Omental fat pad (tissue), 4 donors: ENCODE measurements at places on chromosomes 1 and 21.

GRCh38 chr1:242542271-242542670 is 17.8 kb upstream of the PLD5 start:
- no peak for DNase-seq

DNA sequence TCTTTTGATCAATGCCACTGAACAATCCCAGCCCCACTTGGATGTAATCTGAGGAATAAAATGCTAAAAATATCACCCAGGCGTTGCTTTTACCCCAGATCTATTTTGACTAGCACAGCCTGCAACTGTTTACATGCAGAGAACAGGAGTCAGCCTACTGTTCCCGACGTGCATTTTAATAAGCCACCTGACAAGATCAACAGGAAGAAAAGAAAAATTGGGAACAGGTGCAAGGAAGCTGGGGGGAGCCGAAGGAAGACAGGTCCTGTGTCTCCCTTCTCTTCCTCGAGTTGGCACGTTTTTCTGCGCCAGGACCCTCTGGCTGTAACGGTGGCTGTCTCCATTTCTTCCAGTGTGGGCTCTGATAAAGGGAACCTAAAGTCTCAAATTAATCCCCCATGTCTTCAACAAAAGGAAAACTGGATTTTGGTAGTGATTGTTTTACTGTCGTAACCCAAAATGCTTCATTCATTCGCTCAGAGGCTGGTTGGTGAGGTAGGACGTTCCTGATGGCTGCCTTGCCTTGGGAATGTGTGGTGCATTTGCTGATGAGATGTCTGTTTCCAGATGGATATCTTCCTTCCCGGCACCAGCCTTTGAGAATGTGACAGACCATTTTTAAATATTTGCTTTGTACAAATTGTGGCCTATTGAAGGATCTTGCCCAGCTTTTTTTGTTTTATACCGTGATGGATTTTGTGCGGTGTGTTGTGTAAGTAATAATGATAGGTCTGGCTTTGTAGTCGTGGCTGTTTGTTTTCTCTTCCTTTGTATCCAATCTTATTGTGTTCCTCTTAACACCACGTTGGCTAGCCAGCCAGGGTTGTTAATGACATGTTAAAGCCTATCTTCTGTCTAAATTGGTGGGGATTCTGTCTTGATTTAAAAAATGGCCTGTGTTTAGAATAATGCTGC is 117.5 kb downstream of the C1orf21 start:
- no peak for DNase-seq

DNA sequence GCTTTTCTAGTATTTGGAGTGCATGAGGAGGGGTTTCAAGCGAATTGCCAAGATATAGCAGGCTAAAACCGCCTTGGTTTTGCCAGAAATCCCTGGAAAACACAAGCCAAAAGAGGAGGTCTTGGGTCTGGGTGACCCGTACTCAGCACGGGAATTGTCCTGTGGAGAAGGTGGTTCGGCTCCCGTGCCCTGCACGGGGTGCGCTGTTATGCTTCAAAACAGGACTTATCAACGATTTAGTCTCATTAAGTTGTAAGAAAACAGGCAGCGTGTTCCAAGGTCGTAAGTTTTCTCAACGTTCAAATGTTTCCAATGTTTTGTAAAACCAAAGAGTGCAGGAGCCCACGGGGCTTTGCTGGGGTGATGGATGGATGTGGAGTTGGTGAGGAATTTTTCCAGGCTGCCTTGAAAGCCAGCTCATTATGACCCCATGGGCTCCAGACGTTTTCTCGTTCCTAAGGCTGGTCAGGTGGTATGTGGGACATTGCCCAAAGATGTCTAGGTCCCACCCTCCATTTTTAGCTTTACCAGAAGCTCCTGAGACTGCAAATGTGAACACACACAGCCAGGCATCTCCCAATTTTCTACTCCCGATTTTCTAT is 75.4 kb upstream of the CLDN14 start:
- no peak for DNase-seq

GRCh38 chr1:55061000-55061705 is 21.8 kb downstream of the PCSK9 start:
- DNase-seq, result no peak

DNA sequence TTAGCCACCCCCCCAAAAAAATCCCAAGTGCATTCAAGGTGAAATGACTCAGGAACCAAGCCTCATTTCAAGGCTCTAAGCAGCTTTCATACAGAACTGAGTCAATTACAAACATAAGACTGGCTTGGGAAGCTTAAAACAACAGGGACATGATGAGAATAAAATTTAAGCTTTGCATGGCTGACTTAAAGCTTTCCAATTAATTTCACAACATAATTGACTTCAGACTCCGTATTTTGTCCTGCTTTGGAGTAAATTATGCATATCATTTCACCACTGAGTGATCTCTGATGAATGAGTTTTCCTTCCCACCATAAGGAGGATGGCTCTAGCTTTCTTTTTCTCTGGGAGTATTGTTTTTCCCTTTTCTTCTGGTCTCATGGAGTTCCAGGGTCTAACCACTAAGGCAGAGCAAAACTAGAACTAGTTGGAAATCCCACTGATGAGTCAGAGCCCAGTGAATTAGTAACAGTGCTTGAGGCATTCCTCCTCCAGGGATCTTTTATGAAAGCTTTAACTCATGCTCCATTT is 72.8 kb downstream of the XCL2 start:
- no peak for DNase-seq

DNA sequence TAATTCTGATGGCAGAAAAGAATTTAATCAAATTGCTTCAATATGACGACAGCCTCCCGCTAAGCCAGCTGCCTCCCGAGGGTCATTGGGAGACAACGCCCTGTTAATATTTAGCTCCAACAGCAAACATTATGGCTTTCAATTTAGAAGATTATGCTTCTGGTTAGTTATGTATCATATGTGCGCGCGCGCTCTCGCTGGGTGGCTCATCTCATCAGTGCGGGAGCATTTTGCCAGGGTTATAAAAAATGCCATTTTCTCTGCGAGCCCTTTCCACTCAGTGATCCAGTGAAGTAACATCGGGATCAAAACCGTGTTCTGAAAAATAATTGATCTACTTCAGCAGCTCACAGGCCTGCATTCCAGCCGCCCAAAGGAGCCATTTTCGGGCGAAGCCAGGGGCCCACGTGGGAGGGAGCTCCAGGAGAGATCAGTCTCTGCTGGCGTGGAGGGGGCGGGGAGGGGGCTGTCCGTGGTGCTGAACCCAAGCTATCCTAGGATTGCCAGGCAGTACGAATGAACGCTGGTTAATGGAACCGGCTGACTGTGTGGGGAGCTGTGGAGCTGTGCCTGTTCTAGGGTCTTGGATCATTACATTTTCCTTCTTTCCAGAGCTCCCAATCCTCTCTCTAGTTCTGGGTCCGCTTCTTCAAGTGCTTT is 219.1 kb upstream of the ZC3H12A start:
- DNase-seq, result no peak

DNA sequence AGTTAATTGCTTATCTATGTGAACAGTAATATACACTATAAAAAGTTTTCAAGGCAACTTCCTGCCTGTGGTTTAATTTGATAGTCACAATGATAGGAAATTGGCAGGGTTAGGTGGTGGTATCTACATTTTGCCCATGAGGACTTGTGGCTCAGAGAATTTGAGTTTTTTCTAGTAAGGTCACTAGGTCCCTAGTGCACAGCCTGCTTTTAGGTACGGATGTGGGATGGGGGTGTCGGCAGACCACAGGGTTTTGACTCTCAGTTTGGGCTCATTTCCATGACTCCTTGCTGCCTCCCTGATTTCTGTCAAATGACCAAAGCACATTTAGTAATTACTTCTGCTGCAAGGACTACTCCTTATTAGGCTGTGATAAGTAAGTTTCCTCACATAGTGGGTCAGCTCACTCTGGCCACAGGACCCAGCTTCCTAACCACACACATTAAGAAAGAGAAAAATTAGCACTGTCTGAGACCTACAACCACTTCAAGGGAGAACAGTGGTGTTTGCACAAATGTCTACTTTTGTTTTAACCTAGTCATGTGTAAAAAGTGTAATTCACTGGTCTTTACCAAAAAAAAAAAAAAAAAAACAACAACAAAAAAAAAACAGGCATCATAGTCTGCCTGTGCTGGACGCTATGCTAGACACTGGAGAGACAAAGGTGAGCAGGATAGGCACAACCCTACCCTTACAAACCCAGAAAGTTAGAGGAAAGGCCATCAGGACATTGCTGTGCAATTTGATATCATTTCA is 43.7 kb downstream of the MRPL39 start:
- no peak for DNase-seq

DNA sequence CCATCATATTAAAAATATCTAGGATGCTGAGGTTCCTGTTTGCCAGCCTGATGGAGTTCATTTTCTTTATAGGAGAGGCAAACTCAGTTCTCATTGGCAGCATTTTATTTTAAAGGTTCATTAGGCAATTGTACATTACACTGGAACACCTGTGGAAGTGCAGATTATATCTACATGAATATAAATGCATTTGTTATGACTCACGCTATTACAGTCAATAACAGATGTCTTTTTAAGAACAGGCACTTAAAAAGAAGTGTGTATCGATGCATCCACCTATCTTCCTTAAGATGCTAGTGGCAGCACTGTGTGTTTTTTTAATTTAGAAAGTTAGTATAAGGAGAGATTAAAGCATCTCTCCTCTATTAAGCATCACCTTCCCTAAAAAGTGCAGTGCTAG is 276.5 kb downstream of the PRDM2 start:
- no peak for DNase-seq

DNA sequence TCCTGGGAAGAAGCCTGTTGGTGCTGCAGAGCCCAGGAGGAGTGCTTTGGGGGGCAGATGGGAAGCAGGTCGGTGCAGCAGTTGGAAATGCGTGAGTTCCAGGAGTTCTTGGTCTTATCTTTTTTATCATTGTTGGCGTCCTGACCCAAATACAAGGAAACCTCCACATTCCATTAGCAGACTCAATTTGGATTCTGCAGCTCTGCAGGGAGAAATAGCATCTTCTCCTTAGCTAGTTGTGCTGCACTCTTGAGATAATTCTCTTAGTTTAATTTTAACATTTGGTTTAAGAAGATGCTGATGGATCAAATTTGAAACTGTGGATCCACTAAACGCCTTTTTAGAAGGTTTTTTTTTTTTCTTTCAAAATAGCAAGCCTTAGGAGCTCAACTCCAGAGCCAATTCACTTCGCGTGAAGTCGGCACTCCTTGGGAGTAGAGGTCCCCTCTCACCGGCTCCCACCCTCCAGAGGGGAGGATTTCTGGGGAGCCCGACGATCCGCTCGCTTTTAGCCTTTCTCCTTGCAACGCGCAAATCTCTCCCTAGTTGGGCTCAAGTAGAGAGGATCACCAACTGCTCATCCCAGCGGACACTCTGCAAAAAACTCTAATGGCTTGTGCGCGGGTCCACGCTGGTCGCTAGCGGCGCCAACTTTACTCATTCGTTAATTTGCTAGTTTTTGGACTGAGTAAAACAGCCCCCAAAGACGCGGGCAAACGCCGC is 1.3 kb downstream of the PLD5 start:
- no peak for DNase-seq

DNA sequence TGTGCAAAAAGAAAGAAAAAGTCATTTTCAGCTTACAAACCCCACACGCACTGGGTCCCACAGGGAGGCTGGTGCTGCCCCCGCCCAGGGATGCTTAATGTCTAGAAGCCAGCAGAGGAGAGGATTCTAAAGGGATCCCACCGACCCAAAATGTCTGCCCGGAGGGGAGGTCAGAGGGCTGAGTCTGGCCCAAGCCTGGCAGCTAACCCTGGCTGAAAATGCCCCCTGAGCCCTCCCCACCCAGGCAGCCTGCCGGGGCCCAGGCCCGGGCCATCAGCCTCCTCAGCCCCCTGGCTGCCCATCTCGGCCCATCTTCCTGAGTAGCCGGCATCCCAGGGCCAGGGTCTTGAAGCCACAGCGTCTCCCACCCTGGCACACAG is 33.5 kb downstream of the ACOT7 start:
- DNase-seq, result no peak

GRCh38 chr1:154988058-154988954 is 5.1 kb upstream of the LENEP start:
- DNase-seq, result no peak

DNA sequence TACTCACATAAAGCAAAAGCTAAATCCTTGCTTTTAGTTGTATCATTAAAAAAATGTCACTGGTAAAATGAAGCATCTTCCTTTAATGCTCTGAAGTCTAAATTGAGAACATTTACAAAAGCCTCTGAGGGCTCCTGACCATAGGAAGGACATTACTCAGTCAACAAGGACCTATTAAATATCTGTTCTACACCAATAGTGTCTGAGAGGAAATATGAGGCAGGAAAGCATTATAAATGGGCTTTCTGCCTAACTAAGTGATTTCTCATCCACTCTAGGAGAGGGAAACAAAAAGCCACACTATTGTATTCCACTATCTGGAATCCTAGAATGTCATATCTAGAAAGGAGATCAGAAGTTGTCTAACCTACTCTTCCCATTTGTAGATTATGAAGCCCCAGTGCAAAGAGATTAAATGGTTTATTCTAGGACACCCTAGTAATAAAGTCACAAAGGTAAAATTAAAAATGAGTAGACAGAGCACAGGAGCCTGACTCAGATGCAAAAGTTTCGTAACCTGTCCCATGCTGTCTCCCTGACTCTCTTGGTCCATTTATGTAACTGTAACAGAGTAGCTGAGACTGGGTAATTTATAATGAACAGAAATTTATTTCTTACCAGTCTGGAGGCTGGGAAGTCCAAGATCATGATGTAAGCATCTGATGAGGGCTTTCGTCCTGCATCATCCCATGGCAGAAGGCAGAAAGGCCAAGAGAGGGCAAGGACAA is 17.6 kb downstream of the RGS1 start:
- DNase-seq, result no peak

- DNase-seq, result no peak
Measured at GRCh38 chr21:31235671-31236450, 108.2 kb downstream of the TIAM1 start.

DNA sequence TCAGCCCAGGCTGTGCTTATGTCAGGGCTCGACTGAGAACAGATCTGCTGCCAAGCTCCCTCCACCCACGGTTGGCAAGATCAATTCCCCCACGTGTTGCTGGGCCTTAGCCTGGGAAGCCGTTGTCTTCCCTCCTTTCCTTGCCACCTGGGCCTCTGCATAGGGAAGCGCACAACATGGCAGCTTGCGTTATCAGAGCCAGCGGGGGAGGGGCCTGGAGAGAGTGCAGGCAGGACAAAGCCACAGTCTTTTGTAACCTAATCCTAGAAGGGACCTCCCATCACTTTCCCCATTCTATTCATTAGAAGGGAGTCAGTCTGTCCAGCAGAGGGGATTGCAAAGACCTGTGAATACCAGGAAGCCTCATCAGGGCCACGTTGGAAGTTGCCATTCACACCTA is 17.0 kb upstream of the IGSF21 start:
- DNase-seq, result no peak

DNA sequence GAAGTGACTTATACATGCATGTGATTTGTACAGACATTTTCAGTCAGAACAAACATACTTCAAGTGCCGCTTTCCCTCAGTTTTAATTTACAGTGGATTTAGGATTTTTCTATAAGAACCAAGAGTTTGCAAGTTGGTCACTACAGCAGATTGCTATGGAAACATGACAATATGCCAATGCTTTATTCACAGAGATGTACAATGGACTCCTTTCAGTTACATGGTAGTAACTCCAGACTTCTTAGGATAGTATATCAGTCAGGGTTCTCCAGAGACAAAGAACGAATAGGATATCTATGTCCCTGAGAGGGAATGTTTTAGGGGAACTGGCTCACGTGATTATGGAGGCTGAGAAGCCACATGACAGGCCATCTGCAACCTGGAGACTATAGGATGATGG is 27.4 kb downstream of the IFI44 start:
- no peak for DNase-seq
